ENCODE measurements at places on chromosomes 6 and 20. TPM values are rescaled to one million over a fixed set of nuclear protein-coding genes. Genes with fewer than 3 reads are reported as not detected.

Gene ISM1
- total RNA-seq = not detected

DNA sequence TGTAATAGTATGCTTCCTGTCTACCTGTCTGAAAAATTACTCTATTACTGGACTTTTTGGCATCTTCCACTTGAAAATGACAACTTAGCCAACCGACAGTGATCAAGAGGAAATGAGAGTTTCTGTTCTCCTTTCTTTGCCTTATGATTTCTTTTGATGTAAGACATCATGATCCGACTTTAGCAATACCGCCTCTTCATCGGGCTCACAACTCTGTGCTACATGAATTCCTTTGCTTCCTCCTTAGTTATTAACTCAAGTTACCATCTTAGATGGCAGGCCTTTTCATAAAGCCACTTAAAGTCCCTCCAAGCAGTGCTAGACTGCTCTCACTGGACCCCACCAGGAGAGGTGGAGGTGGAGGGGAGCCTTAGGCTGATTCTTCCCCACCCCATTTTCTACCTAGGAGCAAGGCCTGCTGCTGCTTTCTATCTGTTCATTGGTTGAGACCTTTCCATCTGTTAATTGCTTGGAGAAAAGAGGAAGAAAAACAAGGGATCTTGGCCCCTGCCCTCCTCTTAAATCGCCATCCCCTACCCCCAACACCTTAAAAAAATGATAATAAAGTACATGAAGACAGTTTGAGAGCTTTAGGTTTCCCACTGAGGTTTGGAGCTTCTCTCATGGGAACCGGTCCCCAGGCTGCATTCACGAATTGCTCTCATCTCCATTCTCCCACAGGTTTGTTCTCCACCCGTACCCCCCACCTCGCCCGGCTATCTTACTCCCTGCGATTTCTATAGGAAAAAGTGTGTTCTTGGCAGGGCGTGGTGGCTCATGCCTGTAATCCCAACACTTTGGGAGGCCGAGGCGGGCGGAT lies 21.6 kb upstream of the MCM3 start:
- no peak for DNase-seq
- peak overlapping the region; percentile 65 for H3K27ac ChIP-seq
- H3K27me3 ChIP-seq = no peaks in the 10 kb centered on the region
- H3K4me3 ChIP-seq = no peak overlapping the region
- peaks cover 7% of the 10 kb centered on the region for H3K4me1 ChIP-seq

Gene ZNF334
- 1.3 TPM for total RNA-seq

DNA sequence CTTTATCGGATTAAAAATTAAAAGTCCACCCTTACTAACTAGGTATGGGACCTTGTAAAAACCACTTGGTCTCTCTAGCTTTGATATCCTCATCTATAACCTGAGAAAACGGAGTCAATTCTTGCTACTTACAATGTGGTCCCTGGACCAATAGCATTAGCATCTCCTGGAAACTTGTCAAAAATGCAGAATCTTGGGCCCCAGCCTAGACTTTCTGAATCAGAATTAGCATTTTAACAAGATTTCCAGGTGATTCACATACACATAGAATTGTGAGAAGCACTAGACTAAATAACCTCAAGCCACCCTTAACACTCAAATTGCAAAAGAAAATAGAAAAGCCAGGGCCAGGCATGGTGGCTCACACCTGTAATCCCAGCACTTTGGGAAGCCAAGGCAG lies 96.6 kb downstream of the RNGTT start:
- no peaks in the 10 kb centered on the region for H3K27me3 ChIP-seq
- no peak for DNase-seq
- no peaks in the 10 kb centered on the region for H3K4me1 ChIP-seq
- H3K4me3 ChIP-seq = no peak overlapping the region

GRCh38 chr6:28203201-28203600 lies 21.9 kb upstream of the ZSCAN9 start:
- H3K4me3 ChIP-seq = no peak overlapping the region
- DNase-seq = no peak
- H3K36me3 ChIP-seq = no peaks in the 10 kb centered on the region
- peaks cover 10% of the 10 kb centered on the region for H3K27me3 ChIP-seq
- H3K27ac ChIP-seq = no peak overlapping the region
